T1000 (cell line): ENCODE measurements at places on chromosomes 16 and 17.

- DNase-seq, result no peak
Measured at GRCh38 chr16:4455081-4455480, 19.3 kb downstream of the NMRAL1 start.

DNA sequence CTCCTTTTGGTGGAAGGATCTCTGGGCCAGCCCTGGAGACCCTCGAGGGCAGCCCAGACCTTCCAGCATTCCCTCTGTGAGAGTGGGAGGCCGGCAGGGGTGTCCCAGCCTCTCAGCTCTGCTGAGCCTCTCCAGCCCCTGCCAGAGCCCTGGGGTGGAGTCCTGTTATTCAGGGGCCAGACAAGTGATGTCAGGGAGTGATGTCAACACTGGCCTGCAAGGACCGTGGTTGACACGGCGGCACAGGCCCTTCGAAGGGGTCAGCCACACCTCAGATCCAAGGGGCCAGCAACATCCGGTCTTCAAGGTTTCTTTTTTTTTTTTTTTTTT is 231.2 kb downstream of the KATNIP start:
- DNase-seq, result no peak

DNA sequence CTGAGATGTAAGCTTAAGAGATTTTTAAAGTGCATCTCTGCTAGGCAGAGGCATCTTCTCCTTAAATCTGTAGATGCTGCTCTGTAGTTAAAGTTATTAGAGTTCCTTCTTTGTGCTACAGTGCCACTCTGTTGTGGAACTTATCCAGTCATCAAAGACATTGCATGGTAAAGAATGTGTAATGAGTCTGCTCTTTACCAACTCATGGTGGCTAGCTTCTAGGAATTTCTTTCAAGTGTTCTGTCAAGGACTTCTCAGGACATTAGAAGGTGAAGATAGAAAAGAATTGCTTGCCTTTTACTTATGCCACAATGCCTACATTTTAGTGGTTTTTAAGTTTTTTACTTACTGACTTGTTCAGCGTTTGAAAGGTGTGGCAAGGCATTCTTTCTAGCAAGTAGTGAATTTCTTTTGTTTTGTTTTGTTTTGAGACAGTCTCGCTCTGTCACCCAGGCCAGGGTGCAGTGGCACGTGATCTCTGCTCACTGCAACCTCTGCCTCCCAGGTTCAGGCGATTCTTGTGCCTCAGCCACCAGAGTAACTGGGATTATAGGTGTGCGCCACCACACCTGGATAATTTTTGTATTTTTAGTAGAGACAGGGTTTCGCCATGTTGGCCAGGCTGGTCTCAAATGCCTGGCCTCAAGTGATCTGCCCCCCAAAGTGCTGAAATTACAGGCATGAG is 20.3 kb upstream of the ARL2BP start:
- no peak for DNase-seq

DNA sequence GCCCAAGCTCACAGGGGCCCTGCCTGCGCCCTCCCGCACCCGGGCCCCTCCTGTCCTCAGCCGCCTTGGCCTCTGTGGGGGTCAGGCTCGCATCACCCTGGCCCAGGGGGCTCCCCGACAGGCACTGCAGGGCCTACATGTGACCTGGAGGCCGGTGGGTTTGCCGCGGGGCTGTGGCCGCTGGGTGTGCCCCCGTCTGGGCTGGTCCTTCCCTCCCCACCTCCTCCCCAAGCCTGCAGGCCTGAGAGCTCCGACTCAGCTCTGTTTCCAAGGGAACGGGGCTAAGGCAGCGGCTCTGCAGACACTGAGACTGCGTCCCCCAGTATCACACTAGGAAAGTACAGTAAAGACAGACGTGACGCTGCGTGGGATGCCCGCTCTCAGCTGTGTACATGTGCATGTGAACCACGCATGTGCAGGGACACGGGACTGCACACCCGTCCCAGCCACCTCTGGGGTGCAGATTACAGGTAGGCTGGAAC is 16.5 kb upstream of the WDR45B start:
- no peak for DNase-seq

DNA sequence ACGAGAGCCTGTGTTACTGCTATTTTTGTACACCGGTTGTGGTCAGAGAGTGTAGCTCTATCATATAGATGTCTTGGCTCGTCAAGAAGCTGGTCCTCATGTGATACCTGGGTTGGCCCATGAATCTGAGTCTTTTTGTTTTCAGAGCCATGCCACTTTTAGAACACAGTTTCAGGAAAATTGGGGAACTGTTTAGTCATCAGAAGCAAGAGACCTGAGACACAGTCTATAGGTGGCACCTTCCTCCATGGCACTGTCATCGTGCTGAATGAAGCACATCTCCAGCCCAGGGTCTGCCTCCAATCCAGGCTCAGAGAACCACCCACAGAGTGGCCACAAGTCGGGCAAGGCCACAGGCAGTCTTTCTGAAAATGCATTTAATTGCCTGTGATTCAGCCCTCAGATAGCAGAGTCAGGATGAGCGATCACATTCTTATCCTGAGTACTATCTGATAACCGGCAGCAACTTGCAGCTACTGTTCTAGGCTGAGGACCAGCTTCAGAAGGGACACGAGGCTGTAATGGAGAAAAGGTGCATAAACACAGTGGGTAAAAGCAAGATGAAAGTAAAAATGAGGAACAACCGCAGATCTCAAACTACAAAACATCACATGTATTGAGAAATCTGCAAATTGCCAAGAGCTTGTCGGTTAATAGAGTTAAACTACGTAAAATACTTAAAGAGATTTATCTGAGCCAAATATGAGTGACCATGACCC is 14.2 kb upstream of the HAPSTR1 start:
- DNase-seq, result peak; percentile 66

DNA sequence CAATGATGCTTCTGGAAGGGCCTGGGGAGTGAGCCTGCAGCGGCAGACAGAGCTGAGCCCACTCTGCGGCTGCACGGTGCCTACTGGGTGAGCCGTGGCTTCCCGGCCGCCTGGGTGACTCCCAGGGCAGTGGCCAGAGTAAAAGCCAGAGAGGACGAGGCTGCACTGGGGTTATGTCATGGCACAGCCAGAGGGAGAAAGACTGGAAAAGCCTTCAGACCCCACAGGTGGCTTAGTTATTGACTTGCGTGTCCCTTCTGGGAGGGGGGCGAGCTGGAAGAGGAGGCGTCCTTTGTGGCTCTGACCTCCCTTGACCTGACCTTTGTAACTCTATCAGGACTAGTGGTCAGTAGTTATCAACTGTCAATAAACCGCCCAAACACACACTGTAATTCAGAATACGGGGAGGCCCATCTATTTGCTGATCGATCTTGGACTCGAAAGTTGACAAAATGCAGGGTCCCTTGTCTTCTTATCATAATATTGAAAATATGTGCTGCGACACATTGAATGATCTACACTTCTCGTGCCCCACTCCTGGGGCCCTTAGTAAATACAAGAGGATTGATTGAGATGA is 385.9 kb upstream of the ZFHX3 start:
- no peak for DNase-seq

DNA sequence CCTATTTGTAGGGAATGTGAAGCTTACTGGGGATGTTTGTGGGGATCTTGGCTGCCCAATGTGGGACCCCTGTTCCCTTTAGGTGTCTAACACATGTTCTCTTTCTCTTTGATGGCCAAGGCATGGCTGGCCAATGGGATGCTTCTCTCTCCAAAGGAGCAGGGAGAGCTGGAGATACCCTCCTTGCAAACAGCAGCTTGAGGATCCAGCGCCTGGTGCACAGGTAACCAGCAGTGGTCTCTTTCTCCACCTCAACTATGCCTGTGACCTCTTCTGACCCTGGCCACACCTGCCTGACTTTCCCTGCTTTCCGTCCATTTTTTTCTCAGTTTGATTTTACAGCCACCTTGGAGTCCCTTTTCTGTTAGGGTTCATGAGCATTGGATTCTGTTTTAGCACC is 16.8 kb upstream of the NKD1 start:
- no peak for DNase-seq

- no peak for DNase-seq
Measured at GRCh38 chr16:50228364-50228868, 37.9 kb upstream of the ADCY7 start.

- DNase-seq, result no peak
Measured at GRCh38 chr17:42781639-42782165, 1.3 kb downstream of the WNK4 start.
